ENCODE measurements at places on chromosomes 12 and 14. TPM values are rescaled to one million over a fixed set of nuclear protein-coding genes. Genes with fewer than 3 reads are reported as not detected.

STAC3 gene
- 2.9 TPM for polyA plus RNA-seq

CLEC2A gene
- polyA plus RNA-seq, result not detected

ZBTB42 gene
- not detected for polyA plus RNA-seq

MBIP gene
- 72.2 TPM for polyA plus RNA-seq

CSRP2 gene
- polyA plus RNA-seq, result 67.2 TPM

A2M gene
- polyA plus RNA-seq, result not detected

PTPRB gene
- polyA plus RNA-seq, result 0.26 TPM

TAS2R43 gene
- 1.1 TPM for polyA plus RNA-seq

CCDC60 gene
- not detected for polyA plus RNA-seq

HECTD4 gene
- 31.0 TPM for polyA plus RNA-seq

NEK9 gene
- 9.4 TPM for polyA plus RNA-seq

AMDHD1 gene
- polyA plus RNA-seq, result 0.20 TPM

TAS2R7 gene
- polyA plus RNA-seq, result not detected

DDN gene
- polyA plus RNA-seq, result 0.51 TPM

TROAP gene
- polyA plus RNA-seq, result 1.3 TPM

KCNJ8 gene
- 0.34 TPM for polyA plus RNA-seq

SPIC gene
- not detected for polyA plus RNA-seq

RHOJ gene
- polyA plus RNA-seq, result 0.10 TPM

CCNT1 gene
- polyA plus RNA-seq, result 24.0 TPM

LPAR5 gene
- 0.48 TPM for polyA plus RNA-seq

KLRC2 gene
- 3.7 TPM for polyA plus RNA-seq

FAIM2 gene
- polyA plus RNA-seq, result 4.0 TPM

YLPM1 gene
- polyA plus RNA-seq, result 75.1 TPM

SLC6A15 gene
- 11.4 TPM for polyA plus RNA-seq

GARIN6 gene
- polyA plus RNA-seq, result not detected

PCED1B gene
- not detected for polyA plus RNA-seq

RAD52 gene
- 26.9 TPM for polyA plus RNA-seq

TBX3 gene
- polyA plus RNA-seq, result not detected

CCDC197 gene
- not detected for polyA plus RNA-seq

ADIPOR2 gene
- polyA plus RNA-seq, result 20.7 TPM

DHRS1 gene
- polyA plus RNA-seq, result 5.5 TPM

ACOT2 gene
- 0.66 TPM for polyA plus RNA-seq

OR10G2 gene
- polyA plus RNA-seq, result not detected

CCT2 gene
- 414 TPM for polyA plus RNA-seq
